ENCODE measurements at places on chromosomes 7 and 10.

DNA sequence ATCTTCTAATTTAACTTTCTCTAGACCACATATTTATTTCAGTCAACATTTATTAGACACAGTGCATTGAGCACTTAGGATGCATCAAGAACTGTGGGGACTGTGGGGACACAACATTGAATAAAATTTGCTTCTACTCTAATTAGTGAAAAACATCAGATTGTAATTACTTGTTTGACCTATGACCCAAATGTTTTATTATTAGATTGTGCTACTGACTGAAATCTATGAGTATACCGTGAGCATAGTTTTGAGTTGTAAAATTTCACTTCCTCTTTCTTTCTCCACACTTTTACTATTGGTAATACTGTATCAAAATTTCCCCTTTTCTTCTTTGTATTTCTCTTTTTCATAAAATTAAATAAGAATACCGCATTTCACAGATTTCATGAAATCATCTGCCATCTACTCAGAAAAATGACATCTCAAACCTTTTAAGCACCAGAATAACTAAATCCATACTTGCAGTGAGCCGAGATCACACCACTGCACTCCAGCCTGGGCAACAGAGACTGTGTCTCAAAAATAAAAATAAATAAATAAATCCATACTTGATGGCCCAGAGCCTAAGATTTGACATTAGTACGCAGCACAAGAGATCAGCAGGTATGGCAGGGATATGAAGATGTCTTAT, 25.4 kb upstream of the INPP5F start:
- DNase-seq, result no peak

DNA sequence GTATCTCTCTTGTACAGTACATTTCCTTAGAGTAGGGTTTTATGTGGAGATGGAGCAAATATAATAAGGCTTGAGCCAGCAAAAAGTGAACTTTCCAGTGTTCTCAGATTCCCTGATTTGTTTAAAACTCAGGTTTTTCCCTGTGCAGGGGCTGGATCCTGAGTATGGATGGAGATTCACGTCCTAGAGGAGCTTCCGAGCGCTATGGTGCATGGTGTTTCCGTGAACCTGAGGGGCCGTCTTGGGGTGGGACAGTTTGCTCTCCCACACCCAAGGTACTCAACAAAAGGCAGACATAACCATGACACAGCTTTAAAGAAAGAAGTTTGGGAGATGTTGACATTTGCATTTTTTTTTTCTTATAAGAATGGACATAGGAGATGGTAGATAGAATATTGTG, 122.5 kb downstream of the SEC23IP start:
- DNase-seq, result no peak

DNA sequence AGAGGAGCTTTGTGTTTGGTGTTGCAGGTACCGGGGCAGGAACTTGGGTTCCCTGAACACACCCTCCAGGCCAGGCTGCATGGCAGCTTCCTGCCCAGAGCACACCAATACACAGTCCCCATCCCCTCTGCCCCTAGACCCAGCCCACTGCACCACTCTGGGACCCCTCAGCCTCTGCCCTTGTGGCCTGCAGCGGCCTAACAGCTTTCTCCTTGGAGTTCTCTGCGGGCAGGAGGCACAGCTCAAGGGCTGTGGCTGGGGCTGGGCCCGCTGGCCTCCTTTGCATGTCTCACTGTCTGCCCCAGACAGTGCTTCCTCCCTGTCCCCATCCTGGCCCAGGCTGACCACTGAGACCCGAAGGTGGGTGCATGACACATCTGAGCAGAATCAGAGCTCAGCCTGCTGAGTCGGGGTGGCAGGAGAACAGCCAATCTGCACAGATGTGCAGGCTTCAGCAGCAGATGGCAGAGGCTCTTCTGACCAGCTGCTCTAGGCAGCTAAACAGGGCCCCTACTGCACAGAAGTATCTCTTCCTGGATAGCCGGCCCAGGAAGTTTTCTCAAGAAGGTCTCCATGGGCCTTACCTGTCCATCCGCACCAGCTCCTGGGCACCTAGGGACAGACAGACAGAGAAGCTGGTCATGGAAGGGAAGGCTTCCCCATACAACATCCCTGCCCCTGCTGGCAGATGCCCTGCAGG, 20.8 kb downstream of the VSIR start:
- DNase-seq, result no peak

GRCh38 chr10:108791030-108791429, 1132.3 kb downstream of the XPNPEP1 start:
- DNase-seq, result no peak

- DNase-seq, result no peak
These were observed 5.4 kb downstream of the ADAMTS14 start for GRCh38 chr10:70677620-70678249.

DNA sequence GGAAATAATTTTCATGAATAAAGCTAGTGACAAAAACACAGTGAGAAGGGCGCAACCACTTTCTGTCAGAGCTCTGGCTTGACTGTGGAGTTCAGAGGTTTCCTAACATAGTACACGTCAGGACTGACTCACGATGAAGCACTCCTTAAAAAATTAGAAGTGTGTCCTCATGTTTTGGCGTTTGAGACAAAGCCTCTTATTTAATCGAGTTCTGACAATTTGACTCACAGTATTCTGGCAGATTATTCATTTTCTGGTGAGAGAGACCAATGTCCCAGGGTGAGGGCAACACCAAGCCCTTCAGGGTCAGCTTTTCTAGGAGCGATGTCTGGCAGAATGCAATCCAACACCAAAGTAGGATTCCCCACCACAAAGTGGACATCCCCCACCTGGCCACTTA, 108.7 kb downstream of the DIP2C start:
- DNase-seq, result no peak

DNA sequence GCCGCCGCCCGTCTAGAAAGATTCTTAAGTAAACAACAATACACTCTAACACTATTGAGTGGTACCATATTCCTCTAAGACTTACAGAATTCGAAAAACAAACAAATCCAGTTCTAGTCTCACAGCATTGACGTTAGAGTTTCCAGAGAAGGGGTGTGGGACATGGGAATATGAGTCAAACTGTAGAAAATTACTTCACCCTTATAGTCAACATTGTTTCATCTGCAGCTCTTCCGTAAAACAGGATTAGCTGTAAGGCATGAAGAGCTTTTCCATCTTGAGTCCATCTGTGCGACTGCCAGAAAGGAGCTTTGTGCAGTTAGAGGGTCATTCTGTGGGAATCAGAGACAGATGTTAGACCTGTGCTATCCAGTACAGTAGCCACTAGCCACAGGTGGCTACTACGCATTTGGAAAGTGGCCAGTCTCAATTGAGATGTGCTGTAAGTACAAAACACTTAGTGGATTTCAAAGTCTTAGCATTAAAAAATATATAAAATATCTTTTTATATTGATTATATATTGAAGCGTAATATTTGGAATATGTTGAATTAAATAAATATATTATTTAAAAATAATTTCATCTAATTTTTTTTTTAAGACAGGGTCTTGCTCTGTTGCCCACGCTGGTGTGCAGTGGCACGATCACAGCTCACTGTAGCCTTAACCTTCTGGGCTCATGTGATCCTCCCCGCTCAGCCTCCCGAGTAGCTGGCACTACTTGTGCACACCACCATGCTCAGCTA, 79.8 kb upstream of the MPP7 start:
- DNase-seq, result no peak

GRCh38 chr7:157465891-157466866, 129.4 kb downstream of the DNAJB6 start:
- DNase-seq, result no peak

DNA sequence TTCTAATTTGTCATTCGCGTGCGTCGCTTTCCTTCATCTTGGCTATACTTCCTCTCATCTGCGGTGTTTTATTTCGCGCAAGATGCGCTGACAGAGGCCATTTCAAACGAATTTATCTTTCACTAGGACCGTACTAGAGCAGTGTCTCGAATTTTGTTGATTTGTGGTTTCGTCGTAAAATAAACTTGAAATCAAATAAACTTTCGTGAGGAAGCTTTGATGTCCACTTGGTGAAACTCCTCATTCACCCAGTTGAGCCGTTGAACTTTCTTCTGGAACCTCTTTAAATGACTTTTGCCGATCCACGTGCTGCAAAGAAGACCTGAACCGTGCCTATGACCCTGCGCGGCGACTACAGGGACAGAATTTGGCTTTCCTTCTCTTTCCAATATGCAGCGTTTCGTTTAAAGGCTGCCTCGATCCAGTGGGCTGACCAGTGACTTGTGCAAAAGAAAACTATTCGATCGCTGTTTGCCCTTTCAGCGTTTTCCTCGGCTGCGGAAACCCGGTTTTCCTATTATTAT, 163.9 kb upstream of the PPP1R3A start:
- no peak for DNase-seq

- DNase-seq, result no peak
These were observed 88.3 kb downstream of the PTPRZ1 start for GRCh38 chr7:121961089-121961867.

DNA sequence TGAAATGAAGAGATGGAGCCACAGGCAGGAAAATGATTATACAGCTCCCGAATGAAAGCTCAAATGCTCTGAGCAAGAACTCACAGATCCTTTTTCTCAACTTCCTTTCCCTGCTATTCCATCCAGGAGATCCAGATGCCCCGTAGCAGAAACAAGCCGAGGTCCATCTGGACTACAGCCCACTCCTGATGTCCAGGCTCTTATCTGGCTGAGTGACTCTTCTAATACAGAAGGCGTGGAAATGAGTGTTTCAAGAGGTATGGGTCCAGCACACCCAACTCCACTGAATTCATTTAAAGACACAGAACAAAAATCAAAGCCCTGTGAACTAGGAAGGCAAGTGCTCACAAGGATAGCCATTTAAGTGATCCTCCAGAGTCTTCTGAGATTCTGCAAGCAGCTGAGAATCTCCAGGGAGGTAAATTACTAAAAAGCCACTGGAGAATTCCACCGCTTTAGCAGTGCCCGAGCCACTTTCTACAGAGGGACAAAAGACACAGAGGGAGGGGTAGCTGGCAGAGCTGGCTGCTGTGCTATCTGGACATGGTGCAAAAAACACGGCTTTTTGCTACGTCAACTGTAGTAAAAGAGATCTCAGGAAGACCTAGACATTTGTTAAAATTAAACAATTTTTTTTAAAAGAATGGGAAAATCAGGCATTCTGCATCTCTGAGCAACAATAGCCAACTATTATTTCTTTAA, 24.5 kb downstream of the FAM171A1 start:
- DNase-seq, result no peak

DNA sequence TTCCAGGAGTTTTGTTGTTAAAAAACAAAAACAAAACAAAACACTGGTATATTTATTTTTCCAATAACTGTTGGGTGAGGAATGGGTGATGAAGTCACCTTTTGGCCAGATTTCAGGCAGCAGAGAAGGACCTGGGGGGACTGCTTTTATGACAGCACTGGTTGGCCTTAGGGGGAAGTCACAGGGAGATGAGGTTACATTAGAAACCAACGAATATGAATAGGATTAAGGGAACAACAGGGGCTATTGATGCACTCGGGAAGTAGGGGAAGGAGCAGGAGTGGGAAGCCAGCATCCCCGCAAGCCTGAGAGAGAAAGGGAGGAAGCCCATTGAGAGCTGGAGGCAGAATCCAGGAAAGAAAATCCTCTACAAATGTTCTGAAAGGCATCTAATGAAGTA, 958.4 kb downstream of the TYW1 start:
- DNase-seq, result no peak

GRCh38 chr10:92575961-92576360, 2.1 kb upstream of the IDE start:
- DNase-seq, result no peak

DNA sequence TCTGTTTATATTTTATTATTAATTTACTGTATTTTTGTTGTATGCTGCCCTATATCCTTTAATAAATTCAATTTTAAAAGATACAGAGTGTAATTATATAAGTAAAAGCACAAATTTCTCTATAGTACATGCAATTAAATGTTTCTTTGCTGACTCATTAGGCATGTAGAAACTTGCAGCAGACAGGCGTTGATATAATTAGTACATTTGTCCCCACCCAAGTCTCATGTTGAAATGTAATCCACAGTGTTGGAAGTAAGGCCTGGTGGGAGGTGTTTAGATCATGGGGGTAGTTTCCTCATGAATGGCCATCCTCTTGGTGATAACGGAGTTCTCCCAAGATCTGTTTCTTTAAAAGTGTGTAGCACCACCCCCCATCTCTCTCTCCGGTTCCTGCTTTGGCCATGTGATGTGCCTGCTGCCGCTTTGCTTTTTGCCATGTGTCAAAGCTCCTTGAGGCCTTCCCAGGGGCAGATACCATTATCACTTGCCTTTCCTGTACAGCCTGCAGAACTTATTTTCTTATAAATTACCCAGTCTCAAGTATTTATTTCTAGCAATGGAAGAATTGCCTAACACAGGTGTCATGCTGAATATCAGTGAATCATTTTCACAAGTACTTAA, 63.7 kb downstream of the TSPAN12 start:
- DNase-seq, result no peak

DNA sequence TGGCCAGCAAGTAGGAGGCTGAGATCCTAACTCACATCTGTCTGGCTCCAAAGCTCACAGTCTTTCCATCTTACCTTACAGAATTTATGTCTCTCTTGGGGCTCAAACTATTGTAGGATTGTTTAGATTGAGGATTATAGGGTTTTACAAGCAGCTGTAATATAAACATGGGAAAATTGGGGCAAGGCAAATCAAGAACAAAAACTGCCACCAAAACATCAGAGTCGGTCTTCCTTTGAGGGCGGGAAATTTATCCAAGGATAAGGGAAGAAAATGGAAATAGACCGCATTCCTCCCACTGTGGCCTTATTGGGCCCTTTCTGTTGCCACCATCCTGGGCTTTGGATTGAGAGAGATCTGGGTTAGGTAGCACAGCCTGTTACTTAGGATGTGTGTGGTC, 22.5 kb downstream of the RBM20 start:
- no peak for DNase-seq

DNA sequence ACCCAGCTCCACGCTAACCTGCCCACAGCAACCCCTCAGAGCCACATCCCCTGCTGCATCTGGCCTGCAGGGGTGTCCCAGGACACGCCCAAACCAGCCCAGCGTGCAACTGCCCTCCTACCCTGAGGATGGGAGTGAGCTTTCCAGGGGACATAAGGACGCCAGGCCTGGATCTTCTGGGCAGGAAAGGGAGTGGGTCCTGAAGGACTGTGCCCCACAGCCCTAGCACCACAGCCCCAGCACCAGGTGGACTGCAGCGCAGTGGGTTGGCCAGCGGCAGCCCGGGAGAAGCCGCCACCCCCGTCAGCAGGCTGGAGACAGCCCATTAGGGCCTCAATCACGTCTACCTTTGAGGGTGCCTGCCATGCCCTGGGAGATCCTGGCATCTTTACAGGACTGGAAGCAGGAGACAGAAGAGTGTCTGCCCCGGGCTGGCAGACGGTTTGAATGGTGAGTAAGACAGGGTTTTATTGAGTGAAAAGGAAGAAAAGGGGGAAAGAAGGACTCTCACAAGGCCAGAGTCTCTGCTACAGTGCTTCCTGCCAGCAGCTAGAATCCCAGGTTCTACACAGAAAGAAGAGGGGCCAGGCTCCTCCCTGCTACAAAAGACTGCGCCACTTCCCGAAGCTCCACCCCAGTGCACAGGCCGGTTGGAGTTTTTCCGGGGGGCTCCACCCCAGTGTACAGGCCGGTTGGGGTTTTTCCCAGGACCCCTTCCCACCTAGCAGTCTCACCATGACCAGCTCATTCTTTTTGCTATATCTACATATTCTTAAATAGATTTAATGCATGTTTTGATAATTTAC, 69.8 kb upstream of the KCTD7 start:
- DNase-seq, result no peak
